ENCODE measurements at places on chromosomes 5 and 9. TPM values are rescaled to one million over a fixed set of nuclear protein-coding genes. Genes with fewer than 3 reads are reported as not detected.

HSPB3 gene
- total RNA-seq = not detected

ANKRD18B gene
- total RNA-seq = 0.88 TPM

PCDH12 gene
- not detected for total RNA-seq

DRD1 gene
- total RNA-seq = not detected

ADRA1B gene
- not detected for total RNA-seq

CREBRF gene
- 111 TPM for total RNA-seq

GNE gene
- 17.4 TPM for total RNA-seq

ZDHHC11B gene
- total RNA-seq = 2.3 TPM

CDO1 gene
- total RNA-seq = not detected

PCDHGC3 gene
- total RNA-seq = not detected

ANKRD20A1 gene
- total RNA-seq = not detected

MED7 gene
- total RNA-seq = 18.2 TPM

ANKRD31 gene
- total RNA-seq = 2.8 TPM

FYB1 gene
- total RNA-seq = 579 TPM

NEUROG1 gene
- total RNA-seq = not detected

ROR2 gene
- total RNA-seq = not detected

All from naive thymus-derived CD8-positive, alpha-beta T cell (primary cell).